Endodermal cell (in vitro differentiated cells): ENCODE measurements at places on chromosomes 4 and X. TPM values are rescaled to one million over a fixed set of nuclear protein-coding genes. Genes with fewer than 3 reads are reported as not detected.

- H3K27me3 ChIP-seq = no peaks in the 10 kb centered on the region
- no peaks in the 10 kb centered on the region for H3K36me3 ChIP-seq
- H3K4me1 ChIP-seq = no peaks in the 10 kb centered on the region
These were observed 67.4 kb upstream of the CITED1 start for GRCh38 chrX:72373136-72373535.

DNA sequence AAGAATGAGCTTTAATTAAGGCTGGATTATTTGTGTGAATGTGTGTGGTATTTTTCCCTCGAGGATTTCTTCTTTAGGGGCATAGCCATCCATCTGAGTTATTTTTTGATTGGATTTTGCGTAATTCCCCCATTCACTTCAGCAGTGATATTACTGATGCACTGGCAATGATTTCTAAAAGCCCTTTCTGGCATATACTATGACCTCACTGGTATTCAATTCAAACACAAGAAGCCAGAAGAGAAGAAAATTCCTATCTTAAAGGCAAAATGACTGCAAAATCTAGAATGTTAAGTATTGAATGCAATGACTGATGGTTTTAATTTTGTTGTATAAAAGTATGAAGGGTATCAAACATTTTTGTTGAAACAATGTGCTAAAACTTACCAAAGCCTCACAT is 71.1 kb upstream of the DDIT4L start:
- H3K27ac ChIP-seq = no peak overlapping the region
- no peaks in the 10 kb centered on the region for H3K36me3 ChIP-seq
- H3K27me3 ChIP-seq = no peaks in the 10 kb centered on the region
- no peaks in the 10 kb centered on the region for H3K4me1 ChIP-seq
- DNase-seq = no peak

The MAGEA2 gene
- total RNA-seq = 0.53 and 0.63 TPM in 2 replicates

The DIPK2B gene
- total RNA-seq = not detected in 3 replicates

The NXF2 gene
- 0.52 to 0.62 TPM in 2 of 3 replicates, not detected in the other for total RNA-seq

The NSG1 gene
- total RNA-seq = 6.0 and 7.1 TPM in 2 replicates
